Activated T-helper 1 cell treated with Interleukin-2 at 50 U/mL for 16 hours (primary cell): ENCODE measurements at places on chromosomes 4 and X.

GRCh38 chr4:126843492-126844067 is 789.2 kb upstream of the INTU start:
- DNase-seq = no peak

- DNase-seq = no peak
These were observed 198.8 kb downstream of the VEGFC start for GRCh38 chr4:176593943-176594342.

DNA sequence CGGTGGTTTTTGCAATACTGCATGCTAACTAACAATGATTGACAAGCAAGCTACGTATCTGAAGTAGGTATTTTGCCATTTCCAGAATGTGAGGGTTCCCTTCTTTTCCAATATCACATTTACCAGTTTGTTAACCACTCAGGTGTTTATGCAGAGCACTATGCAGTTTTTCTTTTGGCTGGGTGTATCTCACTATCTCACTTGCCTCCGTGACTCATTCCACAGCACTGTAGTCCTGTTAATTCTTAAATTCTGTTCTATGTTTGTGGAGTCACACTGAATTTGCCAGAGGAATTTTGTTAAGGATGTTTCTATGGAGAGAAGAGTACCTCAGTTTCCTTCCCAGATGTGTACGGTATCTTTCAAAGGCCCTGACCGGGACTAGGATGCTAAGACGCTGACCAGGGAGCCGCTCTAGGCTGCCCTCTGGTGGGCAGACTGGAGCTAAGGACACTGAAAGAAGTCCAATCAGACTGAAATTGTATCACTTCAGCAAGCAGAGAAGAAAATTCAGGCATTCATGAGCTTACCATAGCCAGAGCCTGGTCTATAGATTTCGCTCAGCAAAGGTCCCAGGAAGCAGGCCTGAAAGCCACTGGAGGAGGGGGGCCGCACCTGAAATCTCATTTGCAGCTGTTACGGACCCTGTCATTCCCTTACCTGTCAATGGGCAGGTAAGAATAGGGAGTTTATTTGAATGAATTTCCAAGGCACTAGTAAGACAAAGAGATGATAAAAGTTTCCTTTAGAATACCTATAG is 388.4 kb upstream of the SPOCK3 start:
- DNase-seq = no peak

DNA sequence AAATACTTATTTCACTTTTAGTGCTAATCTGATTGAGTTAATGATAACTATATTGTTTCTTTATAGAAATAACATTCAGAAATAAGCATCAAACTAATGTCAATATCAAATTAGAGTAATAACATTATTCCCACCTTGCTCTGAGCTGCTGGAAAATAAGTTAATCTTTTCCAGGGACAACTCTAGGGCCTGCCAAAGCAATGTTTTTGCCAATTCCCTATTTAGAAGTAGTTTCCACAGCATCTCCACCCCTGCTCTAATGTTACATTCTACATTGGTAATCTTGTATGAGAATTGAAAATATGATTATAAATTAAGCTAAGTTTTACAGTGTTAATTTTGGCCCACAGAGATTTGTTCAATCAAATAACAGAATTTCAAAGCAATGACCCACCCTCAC is 68.3 kb downstream of the REELD1 start:
- DNase-seq = no peak

DNA sequence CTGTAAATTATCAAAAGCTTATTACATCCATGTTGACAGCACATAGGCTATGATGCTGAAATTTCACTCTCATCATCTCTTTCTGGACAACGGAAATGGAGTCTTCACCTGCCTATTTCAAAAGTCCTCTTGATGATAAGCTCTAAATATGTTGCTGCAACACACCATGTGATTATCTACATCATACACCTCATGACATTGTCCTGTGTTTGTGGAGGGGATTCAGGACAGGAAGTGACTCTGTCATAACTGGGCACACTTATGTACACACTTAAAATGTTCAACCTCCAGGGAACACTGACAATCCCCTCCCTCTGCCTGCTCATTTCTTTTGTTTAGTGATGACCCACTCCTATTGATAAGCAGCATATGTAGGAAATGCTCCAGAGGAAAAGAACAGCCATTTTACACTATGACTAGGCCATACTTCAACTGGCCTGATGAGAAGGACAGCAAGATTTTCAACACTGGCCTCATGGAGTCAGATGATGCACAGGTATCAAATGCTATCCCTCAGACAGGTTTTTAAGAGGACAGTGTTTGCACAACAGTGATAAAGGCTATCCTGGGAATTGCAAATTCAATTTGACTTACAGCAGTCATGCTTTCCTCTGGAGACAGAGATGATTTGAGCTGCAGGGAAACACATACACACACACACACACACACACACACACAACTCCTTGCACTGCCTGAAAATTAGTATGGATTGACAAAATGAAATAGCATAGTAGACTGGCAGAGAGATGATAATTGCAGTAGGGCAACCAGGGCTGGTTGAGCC is 163.3 kb upstream of the RASGEF1B start:
- DNase-seq = no peak

- no peak for DNase-seq
These were observed 23.0 kb downstream of the GRXCR1 start for GRCh38 chr4:42915484-42915883.

DNA sequence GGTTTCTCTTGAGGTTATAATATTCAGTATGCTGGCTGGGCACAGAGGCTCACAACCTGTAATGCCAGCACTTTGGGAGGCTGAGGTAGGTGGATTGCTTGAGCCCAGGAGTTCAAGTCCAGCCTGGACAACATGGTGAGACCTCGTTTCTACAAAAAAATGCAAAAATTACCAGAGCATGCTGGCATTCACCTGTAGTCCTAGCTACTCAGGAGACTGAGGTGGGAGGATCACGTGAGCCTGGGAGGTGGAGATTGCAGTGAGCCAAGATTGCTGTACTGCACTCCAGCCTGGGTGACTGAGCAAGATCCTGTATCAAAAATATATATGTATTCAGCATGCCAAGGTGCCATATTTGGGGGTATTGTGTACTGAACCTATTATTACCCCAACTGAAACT is 552.5 kb downstream of the ADGRL3 start:
- DNase-seq = no peak

DNA sequence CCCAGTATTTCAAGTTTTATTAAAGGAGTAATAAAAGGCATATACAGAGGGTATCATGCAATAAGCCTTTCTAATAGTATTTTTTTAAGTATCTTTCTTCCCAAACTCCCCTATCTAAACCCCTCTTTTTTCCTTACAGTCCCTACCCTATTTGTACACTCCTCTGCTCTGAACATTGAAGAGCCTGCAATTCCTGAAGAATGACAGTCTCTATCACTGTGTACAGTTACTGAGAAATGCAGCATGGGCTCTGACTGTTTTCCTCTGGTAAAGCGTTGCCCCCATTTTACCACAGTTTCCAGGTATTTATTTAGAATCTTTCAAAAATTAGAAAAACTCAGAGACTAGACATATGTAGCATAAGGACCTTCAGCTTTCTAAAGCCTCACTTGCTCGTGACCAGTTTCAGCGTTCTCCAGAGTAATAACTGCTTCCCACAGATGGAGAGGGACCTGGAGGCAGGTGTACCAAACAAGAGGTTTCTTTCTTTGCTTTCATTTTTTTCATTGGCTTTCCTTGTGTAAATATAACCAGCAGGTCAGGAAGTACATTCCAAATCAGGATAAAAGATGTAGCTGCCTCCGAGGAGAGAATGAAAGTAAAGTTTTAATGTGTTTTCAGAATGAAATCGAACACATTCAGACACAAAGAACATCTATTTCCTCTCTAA is 230.8 kb downstream of the CFAP299 start:
- DNase-seq = no peak

GRCh38 chrX:142204522-142205433 is at the start of gene MAGEC2:
MAGEC2 (minus strand) TSS chrX:142205290; CDS start chrX:142203987, 1,303 bp downstream.
- DNase-seq = no peak

DNA sequence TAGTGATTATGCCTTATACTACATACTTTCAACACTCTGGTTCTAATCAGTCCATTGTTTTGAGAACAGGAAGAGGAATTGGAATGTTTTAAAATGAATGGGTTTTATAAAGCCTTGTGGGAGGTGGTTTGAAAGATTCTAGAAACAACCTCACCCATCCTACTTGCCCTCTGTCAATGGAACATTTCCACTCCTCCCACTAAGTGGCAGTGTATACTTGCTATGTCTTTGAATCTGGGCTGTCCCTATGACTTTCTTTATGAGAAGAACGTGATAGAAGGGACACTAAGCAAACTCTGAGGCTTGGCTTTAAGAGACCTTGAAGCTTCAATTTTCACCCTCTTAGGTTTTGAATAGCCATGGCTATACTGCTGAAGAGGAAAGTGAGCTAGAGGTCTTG is 611.2 kb downstream of the PPP4R3C start:
- DNase-seq = no peak

GRCh38 chrX:13794417-13794816 is 22.5 kb downstream of the GPM6B start:
- no peak for DNase-seq

DNA sequence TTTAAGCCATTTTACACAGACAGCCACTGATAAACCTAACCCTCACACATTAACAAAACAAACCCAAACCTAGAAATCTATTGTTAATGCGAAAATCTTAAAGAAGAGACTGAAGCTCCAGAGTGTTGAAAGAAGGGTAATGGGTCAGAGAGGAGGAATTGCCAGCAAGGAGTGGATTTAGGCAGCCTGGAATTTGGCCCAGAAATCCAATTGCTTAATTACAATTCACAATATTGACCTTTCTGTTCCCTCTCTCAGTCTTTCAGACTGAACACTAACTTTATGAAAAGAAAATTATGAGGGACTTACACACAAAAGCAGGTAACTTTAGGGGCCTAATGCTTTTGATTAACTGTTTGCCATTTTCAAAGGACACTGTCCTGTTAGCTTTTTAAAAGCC is 185.2 kb upstream of the GPC4 start:
- DNase-seq = no peak

DNA sequence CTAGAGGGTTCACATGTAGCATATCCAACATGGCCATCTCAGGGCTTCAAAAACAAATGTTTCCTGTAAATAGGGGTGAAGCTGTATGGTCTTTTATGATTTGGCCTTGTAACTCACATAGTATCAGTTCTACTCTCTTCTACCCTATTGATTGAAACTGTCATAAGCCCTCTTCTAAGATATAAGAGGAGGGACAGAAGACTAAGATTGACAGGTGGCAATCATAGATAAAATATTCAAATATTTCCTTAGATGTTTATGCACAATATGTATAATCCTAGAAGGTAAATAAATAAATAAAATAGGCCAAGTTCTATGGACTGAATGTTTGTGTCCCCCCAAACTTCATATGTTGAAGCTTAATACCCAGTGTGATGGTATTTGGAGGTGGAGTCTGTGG is 6.9 kb upstream of the BEX3 start:
- no peak for DNase-seq

DNA sequence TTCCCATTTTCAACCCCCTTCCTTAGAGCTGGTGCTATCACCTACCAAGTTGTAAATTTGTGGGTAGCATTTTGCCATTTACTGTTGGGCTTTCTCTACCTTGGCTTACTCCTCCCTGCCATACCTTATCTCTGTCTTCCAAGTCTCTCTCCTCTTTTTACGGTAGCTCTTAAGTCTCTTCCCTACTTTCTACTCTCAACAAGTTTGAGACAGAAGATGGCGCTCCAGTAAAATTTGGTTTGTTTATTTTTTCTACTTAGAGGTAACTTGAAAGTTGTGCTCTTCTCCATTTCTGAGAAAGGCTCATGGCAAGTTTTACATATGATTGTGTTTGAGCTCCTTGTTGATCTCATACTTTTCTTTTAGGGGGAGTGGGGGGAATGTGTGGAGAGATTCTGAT is 1508.1 kb downstream of the TECRL start:
- no peak for DNase-seq

DNA sequence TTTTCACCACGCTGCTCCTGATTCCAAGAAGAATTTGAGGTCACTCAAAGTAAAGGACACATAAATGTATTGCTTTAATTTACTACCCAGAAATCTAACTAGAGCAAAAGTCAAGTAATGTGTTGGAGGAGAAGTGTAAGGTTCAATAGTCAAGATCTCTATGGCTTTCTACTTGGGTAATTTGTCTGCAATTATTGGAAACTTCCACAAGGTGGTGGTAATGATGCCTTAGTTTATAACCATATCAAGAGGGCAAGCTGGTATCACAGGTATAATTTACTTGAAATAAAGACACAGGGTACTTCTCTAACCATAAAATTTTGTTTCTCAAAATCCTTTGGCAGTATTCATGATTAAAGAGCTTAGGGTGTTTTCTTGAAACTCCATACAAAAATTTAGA is 10.2 kb upstream of the GRIA3 start:
- DNase-seq = no peak

GRCh38 chr4:53929955-53930798 is 134.2 kb downstream of the CHIC2 start:
- peak; percentile 15 for DNase-seq

DNA sequence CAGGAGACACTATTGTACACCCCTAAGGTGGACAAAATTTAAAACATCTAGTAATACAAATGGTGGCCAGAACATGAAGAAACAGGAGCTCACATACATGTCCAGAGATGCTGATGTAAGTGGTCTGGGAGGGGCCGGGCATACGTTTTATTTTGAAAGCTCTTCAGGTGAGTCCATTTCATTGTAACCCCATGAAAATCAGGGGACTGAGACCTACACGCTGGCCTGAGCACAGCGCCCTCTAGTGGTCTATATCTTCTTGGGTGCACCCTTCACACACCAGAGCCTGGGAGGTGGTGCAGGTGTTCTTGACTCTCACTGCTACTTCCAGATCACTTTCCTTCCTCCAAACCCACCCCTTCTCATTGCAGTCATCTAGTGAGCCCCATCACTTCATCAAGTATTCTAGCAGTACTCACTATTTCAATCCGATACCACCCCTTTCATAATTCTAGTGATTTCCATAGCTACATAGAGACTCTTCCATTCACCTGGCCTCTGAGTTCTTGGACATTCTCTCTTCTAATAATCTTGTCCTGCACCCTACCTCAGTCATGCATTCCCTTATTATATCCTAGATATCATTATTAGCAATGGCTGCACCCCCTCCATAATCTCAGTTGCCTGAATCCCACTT is 4.3 kb upstream of the TLR6 start:
- peak; percentile 29 for DNase-seq

DNA sequence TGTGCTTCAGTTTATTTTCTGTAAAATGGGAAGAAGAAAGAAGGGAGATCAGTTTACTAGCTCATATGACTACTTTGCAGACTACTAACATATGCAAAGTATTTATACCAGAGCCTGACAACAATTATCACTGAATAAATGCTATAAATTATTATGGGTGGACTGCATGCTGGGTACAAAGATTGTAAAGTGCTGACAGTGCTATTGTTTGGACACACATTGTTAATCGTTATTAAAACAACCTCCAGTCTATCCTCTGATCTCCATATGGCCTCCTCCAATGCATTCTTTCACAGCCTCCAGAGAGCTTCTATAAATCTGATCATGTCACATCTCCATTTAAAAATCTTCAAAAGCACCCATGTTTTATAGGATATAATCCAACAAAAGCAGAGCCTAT is 90.1 kb upstream of the HS3ST1 start:
- DNase-seq = no peak

DNA sequence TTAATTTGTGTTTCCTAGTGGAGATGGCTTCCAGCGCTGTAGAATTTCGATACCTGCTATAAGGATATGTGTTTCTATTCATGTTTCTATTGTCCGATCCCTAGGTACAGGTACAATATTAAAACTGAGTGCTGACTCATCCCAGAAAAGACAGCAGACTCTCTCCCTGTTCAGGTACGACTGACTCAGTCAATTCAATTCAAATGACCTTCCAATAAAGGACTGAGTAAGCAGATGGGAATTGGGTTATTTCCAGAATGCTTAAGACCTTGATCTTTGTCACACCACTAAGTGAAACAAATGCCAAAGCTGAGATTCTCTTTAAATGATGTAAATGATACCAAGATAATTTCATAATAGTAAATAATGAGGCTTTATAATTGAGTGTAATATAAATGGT is 1596.9 kb downstream of the RPA4 start:
- no peak for DNase-seq
